ENCODE measurements at places on chromosomes 1 and 21. TPM values are rescaled to one million over a fixed set of nuclear protein-coding genes. Genes with fewer than 3 reads are reported as not detected.

The FABP3 gene
- total RNA-seq: 4,287 TPM

The VN1R5 gene
- total RNA-seq: not detected

The SPRR2G gene
- total RNA-seq: not detected

The KCND3 gene
- total RNA-seq: 18.3 TPM

The RHCE gene
- total RNA-seq: 0.28 TPM

The CHIT1 gene
- 0.05 TPM for total RNA-seq

The SPRR2A gene
- not detected for total RNA-seq

The IL10 gene
- total RNA-seq: 1.3 TPM

The GSTM1 gene
- 17.9 TPM for total RNA-seq

The SFPQ gene
- 114 TPM for total RNA-seq

The SYCP1 gene
- not detected for total RNA-seq

The LRRC8B gene
- 3.4 TPM for total RNA-seq

The CYP4A22 gene
- not detected for total RNA-seq

The NBPF4 gene
- not detected for total RNA-seq

The ORC1 gene
- not detected for total RNA-seq

The CD53 gene
- total RNA-seq: 4.9 TPM

The TRIM58 gene
- total RNA-seq: 9.6 TPM

The OR6N1 gene
- not detected for total RNA-seq

The PTGFR gene
- total RNA-seq: 1.6 TPM

The ANGEL2 gene
- total RNA-seq: 10.8 TPM

The FAM43B gene
- 5.2 TPM for total RNA-seq

The ATP6V1G3 gene
- not detected for total RNA-seq

The FCMR gene
- total RNA-seq: 2.5 TPM

The ADAMTS1 gene
- total RNA-seq: 87.8 TPM

The HLX gene
- total RNA-seq: 14.8 TPM

The CGN gene
- not detected for total RNA-seq

The LY9 gene
- total RNA-seq: 0.68 TPM

The TTC22 gene
- total RNA-seq: not detected

The KCNQ4 gene
- 1.3 TPM for total RNA-seq

The FCRL4 gene
- total RNA-seq: not detected
